ENCODE measurements at places on chromosomes 16 and 17.

DNA sequence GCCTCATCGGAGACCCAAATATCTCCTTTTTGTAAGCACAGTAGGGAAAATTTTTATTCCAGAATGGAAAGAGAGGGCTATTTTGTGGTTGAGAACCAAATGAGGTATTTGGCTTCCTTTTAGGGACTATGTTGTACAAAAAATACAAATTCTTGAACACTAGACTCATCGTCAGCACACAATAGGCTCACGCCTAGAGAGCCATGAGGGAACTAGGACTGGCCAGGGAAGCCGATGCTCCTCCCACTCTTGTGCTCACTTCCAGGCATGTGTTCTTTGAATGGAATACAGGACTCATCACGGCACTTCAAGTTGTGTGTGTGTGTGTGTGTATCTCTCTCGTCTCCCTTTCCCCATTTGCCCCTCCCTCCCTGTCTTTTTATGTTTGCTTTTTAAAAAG is 17.8 kb upstream of the BLMH start:
- no peak for DNase-seq

GRCh38 chr17:57455063-57455914 is 199.0 kb downstream of the MSI2 start:
- no peak for DNase-seq

DNA sequence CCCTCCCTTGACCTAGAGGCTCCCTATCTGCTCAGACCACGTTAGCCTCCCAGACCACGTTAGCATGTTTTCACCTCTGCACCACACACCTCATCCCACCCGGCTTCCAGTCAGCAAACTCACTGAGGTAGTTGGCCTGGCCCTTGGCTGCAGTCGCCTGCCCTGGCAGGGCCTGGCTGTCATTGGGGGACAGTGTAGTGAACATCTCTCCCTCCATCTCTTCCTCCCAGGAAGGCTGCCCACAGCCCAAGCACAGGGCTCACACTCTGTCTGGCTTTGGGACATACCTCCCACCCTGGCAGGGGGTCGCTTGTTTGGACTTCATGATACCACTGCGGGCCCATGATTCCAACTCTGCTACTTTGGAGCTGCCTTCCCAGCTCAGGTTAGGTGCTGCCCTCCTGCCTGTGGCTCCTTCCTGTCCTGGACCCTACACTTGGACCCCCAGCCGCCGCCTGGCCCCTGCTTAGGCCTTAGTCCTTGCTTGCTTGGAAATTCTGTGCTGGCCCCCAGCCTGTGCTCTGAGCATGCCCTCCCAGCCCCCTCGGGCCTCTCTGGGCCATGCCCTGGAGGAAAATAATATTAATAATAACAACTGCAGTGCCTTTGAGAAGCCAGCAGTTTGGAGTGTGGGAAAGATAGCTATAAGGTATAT is 167.7 kb downstream of the COPRS start:
- DNase-seq = no peak

- no peak for DNase-seq
These were observed 4.7 kb downstream of the CHD3 start for GRCh38 chr17:7893187-7893880.
